Effector CD8-positive, alpha-beta T cell (primary cell): ENCODE measurements at places on chromosomes 5 and 9.

DNA sequence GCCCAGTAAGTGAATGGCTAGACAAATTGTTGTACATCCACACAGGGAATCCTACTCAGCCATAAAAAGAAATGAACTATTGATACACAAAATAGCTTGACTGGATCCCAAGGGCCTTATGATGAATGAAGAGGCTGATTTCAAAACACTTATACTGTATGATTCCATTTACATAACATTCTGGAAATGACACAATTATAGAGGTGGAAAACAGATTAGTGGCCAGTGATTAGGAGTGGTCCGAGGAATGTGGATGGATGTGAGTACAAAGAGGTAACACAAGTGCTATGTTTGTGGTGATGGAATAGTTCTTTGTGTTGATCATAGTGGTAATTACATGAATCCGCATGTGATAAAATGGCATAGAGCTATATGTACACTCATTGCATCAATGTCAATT, 4.7 kb upstream of the UBLCP1 start:
- no peak for DNase-seq

DNA sequence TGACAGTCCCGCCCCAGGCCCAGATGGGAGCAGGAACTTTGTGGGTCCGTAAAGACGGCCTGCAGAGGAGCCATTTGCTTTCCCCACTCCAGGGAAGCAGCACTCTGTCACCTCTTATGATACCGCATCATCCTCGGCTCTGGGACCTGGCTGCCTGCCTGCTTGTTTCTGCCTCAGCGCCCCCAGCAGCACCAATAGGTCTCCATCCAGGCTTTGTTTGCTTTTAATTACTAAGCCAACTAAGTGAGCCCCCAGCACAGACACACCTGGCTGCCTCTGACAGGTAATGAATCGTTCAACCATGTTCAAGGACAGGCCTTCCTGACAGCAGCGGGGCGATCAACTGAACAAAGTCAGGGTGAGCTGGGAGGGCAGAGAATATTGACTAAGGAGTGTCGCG, 141.4 kb downstream of the C5orf15 start:
- DNase-seq, result no peak

DNA sequence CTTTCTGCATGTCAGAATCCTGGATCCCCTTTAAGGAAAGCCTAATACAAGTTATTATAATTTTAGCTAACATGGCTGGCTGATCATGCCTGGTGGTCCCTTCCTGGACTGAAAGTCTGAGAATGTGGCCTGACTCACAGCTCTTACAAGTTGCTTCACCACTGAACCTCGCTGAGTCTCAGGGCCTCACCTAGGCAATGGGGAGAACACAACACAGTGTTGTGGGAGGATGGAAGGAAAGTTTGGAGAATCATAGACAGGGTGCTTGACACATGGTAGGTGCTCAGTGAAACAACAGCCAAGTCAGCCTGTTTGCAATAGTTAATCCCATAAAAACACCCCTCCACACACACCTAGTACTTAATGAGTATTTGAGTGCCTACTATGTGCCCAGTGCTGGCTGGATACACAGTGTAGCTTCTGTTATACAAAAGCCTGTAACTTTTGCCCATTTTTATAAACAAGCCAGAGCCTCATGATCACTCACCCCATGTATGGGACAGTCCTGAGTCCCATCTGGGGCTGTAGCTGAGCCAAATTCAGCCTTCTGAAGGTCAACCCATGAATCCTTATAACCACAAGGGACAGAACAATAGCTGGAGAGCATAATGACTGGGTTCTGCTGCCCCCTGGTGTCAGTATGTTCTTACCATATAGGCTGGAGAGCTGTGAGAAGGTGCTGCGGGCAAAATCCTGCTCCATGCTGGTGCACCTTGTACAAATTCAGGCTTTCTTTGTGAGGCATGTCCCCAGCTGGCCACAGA, 3.9 kb downstream of the ACSL6 start:
- peak; percentile 49 for DNase-seq

DNA sequence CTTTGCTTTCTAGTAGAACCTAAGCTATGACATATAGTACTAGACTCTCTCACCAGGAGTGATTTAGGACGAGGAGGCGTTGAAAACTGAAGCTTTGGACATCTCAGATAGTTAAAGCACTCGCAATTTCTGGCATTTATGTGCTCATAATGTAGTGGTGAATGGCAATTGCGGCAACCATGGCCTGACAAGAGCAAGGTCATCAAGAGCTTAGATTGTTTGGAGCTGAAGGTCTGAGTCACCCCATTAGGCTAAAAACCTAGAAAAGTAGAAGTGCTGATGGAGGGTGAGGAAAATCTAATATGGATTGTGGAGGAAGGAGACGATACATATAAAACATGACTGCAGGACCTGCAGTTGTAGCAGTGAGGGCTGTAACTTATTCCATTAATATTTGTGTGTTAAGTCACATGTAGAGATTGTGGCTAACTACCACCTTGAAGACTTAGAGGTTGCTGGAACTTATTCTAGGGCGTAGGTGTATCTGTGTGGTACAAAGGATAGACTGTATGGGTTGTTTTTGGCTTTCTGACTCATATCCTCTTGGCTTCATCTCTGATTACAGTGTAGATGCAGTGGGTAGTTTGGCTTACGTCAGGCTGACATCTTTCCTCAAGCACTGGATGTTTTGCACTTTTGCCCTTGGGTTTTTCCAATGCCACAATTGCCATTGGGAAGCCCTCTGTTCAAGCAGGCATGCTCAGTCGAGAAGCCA, 138.9 kb upstream of the CDKN2B start:
- no peak for DNase-seq

GRCh38 chr9:92954049-92954861, 6.9 kb downstream of the FGD3 start:
- DNase-seq, result peak; percentile 60

GRCh38 chr5:83925321-83925954, 204.8 kb upstream of the HAPLN1 start:
- DNase-seq, result no peak
